ENCODE measurements at places on chromosomes 2 and 18.

DNA sequence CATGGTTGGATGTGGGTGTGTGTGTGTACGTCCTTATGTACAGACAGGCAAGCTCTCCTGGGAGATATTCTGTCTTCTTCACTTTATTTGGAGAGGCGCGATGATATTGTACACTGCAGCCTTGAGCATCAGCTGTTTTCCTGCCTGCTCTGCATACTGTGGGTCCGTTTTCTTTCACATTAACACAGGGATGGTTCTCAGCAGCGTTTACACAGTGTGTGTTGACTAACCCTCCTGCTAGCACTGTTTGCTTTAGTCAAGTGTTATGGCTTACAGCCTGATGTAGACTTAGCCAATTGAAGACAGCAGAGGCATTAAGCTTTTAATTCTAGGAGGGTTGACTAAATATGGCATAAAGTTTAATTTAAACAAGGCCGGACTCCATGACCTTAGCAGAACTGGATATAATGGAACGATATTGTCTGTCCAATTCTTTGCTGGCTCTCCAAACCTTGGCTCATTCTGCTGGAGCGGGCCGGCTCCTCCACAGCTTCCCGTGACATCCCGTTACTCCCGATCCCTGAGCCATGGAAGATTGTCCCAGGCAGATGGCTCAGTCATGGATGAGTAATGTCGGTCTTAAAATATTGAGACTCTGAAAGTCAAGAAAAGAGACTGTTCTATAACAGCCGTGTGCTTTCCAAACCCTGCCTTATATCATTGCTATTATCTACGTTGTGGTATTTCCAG lies 134.7 kb downstream of the TPGS2 start:
- DNase-seq: no peak

GRCh38 chr2:178225006-178225805 lies 30.9 kb downstream of the OSBPL6 start:
- no peak for DNase-seq

GRCh38 chr2:88967844-88968243 lies 276.4 kb downstream of the RPIA start:
- no peak for DNase-seq

- no peak for DNase-seq
Measured at GRCh38 chr2:213787869-213788268, 503.6 kb downstream of the SPAG16 start.

DNA sequence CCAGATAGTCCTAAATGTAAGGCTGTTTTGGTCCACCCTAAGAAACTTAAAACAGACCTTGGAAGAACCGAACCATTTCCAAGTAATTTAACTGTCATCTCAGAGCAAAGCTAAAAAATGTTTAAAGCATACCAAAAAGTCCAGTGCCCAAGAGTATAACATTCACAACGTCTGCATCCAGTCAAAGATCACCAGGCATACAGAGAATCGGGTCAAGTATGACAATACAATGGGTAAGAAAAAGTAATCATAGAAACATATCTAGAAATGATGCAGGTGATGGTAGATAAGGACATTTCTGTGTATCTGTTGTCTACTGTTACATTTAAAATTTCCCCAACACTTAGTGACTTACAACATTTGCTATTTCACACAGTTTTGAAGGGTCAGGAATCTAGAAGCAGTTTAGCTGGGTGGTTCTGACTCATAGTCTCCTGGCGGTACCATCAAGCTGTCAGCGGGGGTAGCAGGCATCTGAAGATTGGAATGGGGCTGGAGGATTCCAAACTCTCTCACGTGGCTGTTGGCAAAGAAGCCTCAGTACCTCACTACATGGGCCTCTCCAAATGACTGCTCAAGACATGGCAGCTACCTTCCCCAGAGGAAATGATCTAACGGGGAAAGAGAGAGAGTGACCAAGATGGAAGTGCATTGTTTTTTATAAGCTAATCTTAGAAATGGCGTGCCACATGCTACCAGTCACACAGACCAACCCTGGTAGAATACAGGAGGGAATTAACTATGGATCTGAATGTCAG lies 36.6 kb upstream of the DYNC2LI1 start:
- no peak for DNase-seq

DNA sequence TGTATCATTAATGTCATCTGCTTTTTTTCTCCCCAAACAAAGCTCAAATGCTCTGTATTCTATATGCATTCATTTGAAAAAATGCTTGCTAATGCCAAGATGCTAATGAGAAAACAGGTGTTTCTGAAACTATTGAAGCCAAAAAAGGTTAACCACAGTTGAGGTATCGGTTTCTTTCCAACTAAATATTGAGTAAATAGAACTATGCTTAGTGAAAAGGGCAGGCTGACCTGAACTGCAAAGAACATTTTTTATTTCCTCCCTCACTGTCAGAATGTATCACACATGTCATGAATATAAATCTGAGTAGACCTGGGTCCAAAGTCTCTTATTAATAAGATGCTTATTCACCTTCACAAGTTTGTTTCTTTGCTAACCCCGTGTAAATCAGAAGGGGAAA lies 866.6 kb downstream of the CPS1 start:
- DNase-seq: no peak

DNA sequence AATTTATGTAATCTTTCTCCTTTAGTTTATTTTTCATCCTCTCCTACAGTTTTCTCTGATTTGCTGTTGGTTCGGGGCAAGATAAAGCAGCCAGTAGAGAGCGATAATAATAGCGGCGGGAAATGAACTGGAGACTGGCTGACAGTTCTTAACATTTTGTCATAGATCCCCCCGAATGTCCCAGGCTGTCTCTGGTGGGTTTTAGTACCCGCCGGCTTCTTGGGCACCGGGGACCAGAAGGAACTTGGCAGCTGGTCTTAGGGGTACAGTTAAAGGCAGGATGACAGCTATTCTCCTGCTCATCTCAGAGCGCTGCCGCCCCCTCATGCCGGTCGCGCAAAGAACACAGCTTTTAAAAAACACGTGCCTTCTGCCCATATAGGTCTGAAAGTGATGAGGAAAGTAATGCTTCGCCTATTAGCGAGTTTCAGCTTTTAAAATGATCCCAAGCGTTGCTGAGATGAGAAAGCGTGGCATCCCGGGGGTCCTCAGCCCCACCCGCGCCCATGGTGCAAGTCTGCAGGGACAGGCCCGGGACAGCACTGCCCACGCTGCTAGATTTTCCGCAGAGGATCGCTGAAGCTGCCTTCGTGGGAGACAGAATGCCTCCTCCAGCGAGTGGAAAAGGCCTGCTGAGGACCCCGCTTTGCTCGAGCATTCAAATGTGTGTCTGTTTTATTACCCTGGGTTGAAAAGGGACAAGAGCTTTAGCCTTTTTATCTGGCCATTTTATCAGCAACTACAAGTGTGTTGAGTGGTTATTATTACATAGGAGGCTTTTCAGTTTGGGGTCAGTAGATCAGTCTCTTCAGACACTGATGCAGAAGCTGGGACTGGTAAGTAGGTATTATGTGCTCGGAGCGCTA lies 3.8 kb downstream of the ONECUT2 start:
- DNase-seq: no peak

DNA sequence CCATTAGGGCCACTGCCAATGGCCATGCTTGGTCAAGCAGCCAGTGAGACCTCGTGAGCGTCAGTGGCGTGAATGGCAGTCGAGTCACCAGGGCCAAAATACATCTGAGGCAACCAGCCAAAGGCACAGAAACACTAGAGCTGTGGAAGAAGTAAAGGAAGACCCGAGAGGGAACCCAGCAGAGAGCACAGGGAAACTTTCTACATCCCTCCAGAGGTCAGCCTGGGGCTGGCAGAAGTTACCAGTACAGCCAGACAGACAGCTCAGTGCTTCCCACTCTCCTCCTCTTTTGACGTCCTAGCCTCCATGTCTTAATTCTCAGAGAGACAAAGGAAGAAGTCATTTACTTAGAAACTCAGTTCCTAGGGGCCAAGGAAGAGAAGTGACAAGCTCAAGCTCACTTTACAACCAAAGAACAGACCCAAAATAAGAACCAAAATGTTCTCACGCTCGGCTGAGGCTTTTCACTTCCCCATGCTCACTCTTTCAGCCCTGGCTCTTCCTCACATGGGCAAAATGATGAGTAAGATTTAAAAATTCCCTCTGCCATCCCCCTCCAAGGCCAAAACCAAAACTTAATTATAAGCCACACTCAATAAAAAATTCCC lies 8.7 kb downstream of the CYRIA start:
- DNase-seq: no peak

- no peak for DNase-seq
Measured at GRCh38 chr2:32756074-32756727, 128.4 kb downstream of the TTC27 start.

DNA sequence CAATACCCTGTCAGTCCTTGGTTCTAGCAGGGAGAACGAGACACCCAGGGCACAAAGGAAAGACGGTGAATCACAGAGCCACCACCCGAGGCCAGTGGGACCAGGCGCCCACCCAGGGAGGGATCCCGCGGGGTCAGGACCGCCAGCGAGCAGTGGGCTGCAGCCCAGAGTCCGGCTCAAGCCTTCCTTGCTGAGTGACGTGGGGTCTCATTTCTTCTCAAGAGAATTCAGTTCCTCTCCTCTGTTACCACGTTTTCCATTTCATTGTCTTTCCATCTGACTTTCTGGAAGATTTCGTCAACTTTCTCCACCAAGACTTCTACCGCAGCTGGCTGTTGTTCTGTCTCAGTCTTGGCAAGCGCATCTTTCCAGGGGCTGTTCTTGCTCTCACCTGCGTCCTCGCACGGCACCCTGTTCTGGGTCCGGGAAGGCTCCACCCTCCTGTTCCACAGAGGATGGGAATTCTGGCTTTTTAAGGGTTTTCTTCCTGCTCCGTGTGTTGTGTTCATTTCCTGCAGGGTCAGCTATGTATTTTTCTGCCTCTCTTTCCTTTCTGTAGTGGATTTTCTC lies 248.6 kb downstream of the NDUFA10 start:
- DNase-seq: no peak

DNA sequence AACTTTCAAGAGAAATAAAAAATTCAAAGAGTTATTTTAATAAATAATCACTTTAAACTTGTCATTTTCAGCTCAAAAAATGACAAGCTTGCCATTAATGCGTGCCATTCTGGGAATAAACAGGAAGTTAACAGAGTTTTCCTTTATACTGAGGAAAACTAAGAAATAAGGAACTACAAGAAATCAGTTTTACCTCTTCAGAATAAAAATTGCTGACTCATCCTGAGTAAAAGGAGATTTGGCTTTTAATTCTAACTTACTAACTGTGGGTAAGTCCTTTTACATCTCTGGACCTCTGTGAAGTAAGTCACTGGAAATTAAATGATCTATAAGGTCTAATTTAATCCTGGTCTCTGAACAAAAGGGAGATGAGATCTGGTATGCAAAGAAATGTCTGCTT lies 16.1 kb downstream of the CEBPZ start:
- no peak for DNase-seq

DNA sequence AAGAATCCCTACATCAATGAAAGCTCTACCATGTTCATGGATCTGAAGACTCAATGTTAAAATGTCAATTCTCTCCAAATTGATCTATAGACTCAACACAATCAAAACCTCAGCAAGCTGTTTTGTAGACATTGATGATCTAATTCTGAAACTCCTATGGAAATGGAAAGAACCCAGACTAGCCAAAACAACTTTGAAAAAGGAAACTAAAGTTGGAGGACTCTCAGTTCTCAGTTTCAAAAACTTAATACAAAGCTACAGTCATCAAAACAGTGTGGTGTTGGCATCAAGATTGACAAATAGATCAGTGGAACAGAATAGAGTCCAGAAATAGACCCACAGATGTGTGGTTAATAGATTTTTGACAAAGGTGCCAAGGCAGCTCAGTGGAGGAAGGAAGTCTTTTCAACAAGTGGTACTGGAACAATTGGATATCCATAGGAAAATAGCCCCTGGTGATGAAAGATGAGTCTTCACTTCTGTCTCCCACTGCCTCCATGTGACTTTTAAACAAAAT lies 30.4 kb downstream of the LBH start:
- no peak for DNase-seq

DNA sequence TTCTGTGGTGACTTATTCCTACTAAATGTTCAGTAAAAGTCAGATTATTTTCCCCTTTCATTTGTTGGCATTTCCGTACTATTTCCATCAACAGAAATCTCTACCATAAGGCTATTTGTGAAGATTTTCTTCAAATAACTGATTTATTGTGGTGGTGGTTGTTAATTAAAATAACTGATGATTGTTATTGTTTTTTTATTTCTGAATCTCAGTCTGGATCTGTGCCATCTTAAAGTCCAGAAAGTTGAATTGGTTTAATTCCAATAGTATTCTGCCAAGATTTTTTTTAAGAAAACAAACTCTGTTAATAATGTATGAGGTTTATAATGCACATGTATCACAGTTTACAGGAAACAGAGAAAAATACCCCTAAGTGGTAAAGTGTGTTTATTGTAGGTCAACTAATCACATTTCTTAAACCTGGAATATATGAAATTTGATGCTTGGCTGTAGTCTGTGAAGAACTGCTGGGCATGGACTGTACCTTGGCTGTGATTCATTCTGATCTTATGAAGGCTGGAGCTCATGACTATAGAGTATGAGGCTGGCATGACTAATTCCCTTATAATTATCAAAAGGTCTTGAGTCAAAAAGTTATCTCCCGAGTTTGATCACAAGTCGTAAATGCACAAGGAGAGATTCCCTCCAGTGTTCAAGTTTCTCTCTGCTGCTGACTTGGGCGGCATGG lies 134.2 kb upstream of the RND3 start:
- DNase-seq: no peak

DNA sequence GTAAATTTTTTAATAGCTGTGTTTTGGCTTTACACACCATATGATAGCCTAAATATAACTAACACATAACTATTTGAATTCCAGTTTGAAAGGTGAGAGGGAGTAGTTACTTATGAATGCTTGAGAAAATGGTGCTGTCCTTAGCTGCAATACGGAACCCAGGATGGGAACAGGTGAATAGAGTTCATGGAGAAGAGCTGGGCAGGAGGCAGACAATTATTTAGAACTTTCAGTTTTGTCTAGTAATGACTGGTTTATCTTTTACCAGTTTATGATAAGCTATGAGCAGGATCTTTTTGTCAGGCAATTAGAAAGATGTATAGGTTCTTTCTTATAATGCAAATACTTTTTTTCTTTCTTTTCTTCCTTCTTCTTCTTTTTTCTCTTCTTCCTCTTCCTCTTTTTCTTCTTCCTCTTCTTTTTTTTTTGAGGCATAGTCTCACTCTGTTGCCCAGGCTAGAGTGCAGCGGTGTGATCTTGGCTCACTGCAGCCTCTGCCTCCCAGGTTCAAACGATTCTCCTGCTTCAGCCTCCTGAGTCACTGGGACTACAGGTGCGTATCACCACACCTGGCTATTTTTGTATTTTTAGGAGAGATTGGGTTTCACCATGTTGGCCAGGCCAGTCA lies 25.9 kb downstream of the UBR3 start:
- no peak for DNase-seq

DNA sequence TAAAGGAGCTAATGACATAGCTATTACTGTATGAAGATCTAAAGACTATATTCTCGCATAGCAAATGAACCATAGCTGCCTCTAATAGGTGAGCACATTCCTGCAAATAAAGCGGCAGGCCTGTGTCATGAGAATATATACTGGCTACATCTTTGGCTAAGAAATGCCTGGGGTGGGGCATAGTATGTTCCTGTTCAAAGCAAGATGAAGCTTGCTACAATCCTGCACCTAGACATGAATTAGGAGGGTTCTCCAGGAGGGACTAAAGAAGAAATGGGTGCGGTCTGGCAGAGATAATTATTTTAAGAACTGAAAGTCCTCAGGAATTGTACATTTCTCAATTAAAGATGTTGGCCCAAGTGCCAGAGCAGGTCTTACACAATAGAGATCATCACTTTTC lies 46.8 kb upstream of the PLA2R1 start:
- no peak for DNase-seq

Data from stimulated activated CD4-positive, alpha-beta T cell treated with anti-CD3 and anti-CD28 coated beads, Interleukin-15, amount 100 ng/mL, for 1 hour (primary cell).